Progenitor cell of endocrine pancreas (in vitro differentiated cells): ENCODE measurements at places on chromosomes 11 and 22. TPM values are rescaled to one million over a fixed set of nuclear protein-coding genes. Genes with fewer than 3 reads are reported as not detected.
A peak's percentile ranks its signal among the peaks of the same experiment; 100 is the strongest.

- no peak overlapping the region for H3K27ac ChIP-seq
- H3K4me3 ChIP-seq: no peak overlapping the region
- H3K36me3 ChIP-seq: peaks cover 10% of the 10 kb centered on the region
These were observed 40.5 kb upstream of the PITPNB start for GRCh38 chr22:27959335-27960090.

GRCh38 chr11:36251823-36252222 lies 37.4 kb downstream of the COMMD9 start:
- no peak overlapping the region for H3K4me3 ChIP-seq
- peak overlapping the region; percentile 64 for H3K27ac ChIP-seq
- peaks cover 6% of the 10 kb centered on the region for H3K4me1 ChIP-seq
- DNase-seq: no peak
- no peaks in the 10 kb centered on the region for H3K27me3 ChIP-seq

The KCNJ11 gene
- total RNA-seq: 8.1 and 10.4 TPM in 2 replicates

DNA sequence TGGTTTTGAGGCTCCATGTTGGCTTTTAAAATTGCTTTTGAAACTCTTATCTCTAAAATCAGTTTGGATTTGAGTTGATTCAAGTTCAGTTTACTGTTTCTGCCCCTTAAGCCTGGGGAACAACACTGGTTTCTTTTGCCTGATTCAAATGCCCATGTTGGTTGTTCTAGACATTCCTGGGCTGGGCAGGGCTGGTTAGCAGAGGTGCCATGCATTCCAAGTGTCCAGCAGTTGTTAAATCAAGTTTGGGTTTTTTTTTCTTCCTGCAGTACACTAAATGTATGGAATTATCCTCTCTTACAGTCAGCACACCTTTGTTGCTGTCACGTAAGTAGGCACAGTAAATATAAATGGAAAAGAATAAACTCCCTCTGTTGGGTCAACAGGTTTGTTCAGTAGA lies 67.2 kb upstream of the MTMR2 start:
- H3K27ac ChIP-seq: peak overlapping the region; percentile 92
- no peak overlapping the region for H3K4me3 ChIP-seq
- peaks cover 8% of the 10 kb centered on the region for H3K36me3 ChIP-seq
- no peaks in the 10 kb centered on the region for H3K27me3 ChIP-seq

The CARD18 gene
- not detected in 2 replicates for total RNA-seq

DNA sequence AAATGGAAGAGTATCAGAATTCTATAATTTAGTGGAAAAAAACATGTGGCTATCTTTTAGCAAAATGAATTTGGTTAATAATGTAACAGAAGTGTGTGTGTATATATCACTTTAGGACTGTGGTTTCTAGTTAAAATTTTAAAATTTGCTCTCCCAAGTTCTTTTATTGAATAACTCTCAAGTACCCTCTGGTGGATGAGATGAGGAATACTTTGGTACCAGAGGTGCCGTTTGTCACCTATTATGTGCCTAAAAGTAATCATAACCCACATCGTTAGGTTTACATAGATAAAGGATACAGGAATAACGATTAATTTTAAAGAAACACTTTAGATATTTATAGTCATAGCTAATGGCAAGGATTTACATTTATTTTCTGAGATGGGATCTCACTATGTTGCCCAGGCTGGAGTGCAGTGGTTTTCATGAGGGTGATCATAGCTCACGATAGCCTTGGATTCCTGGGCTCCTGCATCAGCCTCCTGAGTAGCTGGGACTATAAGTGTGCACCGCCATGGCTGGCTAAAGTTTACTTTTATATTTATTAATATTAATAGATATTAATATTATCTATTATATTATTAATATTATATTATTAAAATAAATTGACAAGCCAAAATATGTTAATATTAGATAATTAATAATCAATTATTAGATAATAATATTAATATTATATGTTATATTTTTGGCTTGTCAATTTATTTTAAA lies 66.7 kb upstream of the CAPRIN1 start:
- no peaks in the 10 kb centered on the region for H3K36me3 ChIP-seq
- H3K4me3 ChIP-seq: no peak overlapping the region
- H3K27ac ChIP-seq: no peak overlapping the region

DNA sequence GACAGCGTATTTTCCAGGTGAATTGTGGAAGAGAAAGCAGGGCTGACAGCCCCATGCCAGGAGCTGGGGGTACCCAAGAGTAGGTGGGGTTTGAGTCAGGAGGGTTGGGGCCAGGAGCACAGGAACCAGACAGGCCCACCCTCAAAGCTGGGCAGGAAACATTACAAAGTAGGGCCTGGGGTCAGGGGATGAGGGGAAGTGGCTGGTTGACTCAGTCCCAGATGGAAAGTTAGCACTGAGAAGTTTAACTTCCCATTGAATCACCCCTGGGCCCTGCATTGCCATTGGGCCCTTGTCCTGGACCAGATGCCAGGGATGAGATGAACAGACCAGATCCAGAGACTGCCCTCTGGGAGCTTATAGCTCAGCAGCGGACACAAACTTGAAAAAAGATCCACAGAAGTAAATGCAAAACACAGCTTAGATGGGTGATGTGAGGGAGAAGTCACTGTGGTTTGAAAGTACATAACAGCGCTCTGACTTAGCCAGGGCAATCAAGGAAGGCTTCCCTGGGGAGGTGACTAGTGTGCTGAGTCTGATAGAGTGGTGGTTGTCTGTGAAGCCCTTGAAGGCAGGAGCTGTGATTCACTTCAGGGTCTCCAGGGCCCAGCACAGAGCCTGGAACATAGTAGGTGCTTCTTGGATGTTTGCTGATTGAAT lies 2.2 kb downstream of the MAFF start:
- H3K27me3 ChIP-seq: peaks cover 3% of the 10 kb centered on the region
- peak overlapping the region; percentile 79 for H3K27ac ChIP-seq

GRCh38 chr22:46185283-46185682 lies 35.0 kb downstream of the PPARA start:
- peaks cover 43% of the 10 kb centered on the region for H3K36me3 ChIP-seq
- H3K4me1 ChIP-seq: peaks cover 2% of the 10 kb centered on the region
- no peak overlapping the region for H3K4me3 ChIP-seq
- no peak overlapping the region for H3K27ac ChIP-seq
- DNase-seq: no peak
- no peaks in the 10 kb centered on the region for H3K27me3 ChIP-seq

The SMC1B gene
- total RNA-seq: not detected in 2 replicates
